ENCODE measurements at places on chromosomes 3 and 15.

DNA sequence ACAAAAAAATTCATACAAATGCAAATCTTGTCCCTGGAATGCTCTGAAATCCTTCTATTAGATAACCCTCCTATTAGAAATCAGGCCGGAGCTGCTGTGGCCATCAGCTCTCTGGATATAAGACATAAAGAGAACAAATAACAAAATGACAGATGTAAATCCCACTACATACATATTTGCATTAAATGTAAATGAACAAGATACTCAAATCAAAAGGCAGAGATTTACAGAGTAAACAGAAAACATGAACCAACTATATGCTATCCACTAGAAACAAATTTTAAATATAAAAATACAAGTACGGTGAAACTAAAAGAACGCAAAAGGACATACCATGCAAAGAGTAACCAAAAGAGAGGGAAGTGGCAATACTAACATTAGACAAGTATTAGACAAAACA, 10.7 kb downstream of the CYFIP1 start:
- no peak for DNase-seq

DNA sequence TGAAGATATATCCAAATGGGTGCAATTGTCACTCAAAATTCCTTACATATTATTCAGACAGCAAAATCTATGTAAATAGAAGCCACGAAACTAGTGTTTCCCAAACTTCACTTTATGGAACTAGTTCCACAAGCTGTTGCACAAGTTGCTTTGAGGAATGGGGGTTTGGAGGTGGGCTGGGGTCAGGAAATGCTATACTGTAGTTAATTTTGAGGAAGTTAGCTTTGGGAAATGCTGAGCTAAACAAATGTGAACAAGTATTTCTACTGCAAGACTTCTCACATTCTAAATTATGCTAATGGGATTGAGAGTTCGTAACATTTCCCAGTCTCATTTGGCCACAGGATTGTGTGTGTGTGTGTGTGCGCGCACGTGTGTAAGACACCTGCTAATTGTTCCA, 28.7 kb upstream of the SAMMSON start:
- no peak for DNase-seq

GRCh38 chr3:169759256-169759655, 5.6 kb downstream of the TERC start:
- no peak for DNase-seq

- DNase-seq = no peak
Observed at GRCh38 chr3:120052677-120053076, 41.6 kb downstream of the GSK3B start.

- DNase-seq = no peak
Observed at GRCh38 chr3:60696428-60697125, 554.7 kb downstream of the FHIT start.

DNA sequence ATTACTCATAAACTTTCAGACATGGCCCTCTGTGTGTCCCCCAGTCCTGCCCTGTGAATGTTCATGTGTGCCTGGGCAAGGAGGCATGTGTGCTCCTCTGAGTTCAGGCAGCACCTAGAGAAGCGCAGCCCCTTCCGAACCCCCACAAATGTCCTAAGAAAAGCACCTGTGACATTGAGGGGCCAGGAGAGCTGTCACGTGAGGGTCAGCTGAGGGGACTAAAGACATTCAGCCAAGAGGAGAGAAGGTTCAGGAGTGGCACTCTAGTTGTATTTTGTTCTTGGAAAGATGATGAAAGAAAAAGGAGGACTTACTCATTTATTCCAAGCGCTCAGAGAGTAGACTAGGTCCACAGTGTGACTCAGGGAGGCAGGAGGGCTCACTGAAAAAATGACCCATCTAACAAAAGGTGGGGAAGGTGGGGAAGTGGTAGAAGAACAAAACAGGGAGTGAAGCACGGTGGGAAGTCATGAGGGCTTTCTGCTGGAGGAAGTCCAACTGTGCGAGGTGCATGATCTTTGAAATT, 28.1 kb upstream of the ELP6 start:
- DNase-seq = no peak

GRCh38 chr3:67737906-67738865, 83.8 kb upstream of the SUCLG2 start:
- no peak for DNase-seq

DNA sequence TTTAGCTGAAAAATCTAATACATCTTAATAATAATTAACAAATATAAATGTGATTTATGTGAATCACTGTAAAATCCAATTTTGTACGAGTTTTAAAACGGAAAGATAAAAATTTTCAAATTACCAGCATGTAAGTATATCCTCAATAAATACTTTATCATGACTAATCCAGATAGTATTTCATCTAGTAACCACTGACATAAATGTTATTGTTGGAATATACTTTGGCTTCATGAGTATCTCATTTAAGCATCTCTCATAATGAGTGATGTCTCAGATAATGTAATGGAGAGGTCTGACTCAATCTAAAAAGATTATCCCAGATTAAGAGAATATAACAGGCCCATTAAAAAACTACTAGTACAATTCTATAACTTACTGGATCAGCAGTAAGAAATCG, 216.3 kb downstream of the STAG1 start:
- no peak for DNase-seq

DNA sequence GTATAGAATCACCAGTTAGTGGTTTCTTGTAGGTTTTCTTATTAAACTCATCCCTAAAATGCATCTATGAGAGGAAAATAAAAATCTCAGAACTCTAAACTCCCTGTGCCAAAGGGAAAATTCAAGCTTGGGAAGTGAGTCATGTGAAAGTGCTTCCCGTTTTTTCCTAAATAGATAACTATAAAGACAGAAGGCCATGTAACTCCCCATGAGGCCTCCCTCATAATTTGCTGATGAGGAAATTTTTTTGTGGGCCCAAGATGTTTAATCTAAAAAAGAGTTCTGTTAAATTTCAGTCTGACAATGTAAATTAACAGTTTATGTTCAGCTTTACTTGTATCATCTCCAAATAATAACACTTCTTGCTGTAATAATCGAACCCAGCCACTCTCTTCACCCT, 1273.9 kb downstream of the OTOL1 start:
- DNase-seq = no peak
